Left hindlimb (tissue), 1 donor: ENCODE measurements at places on chromosomes 5 and 9.

GRCh38 chr9:88691811-88692210 lies 156.8 kb downstream of the NXNL2 start:
- DNase-seq: no peak

- DNase-seq: peak; percentile 12
Measured at GRCh38 chr5:172849606-172850453, 15.8 kb downstream of the ERGIC1 start.

- no peak for DNase-seq
Measured at GRCh38 chr9:87546704-87547103, 49.0 kb downstream of the DAPK1 start.

- DNase-seq: no peak
Measured at GRCh38 chr5:95973793-95974325, 12.2 kb upstream of the ELL2 start.

- no peak for DNase-seq
Measured at GRCh38 chr5:40365342-40366330, 314.1 kb upstream of the PTGER4 start.
